Kidney epithelial cell (primary cell): ENCODE measurements at places on chromosomes 5 and 9.

DNA sequence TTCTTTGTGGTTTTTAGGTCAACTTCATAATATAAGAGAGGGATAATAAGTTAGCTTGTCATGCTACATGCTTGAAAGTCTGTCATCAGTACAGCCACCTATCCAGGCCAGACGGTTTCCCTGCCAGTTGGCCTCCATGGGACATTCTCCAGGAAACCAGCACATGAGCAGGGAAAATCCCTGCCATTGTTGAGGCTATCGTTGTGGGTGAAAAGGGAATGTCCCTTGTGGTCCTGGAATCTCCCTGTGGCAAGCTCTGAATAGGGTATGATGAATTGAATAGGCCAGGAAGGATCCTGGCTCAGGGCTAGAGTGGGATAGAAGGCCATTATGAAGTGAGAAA, 12.3 kb downstream of the F2RL1 start:
- DNase-seq = peak; percentile 75

DNA sequence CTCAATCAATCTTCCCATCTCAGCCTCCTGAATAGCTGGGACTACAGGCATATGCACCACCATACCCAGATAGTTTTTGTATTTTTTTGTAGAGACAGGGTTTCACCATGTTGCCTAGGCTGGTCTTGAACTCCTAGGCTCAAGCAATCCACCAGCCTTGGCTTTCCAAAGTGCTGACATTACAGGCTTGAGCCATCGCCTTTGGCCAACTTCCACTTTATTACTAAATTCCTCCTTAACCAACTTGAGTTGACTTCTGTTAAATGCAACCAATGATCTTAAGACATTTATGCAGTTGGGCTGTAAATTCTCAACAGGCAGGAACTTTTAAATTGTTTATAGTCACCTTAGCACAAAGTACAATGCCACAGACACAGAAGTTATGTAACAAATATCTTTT, 2.8 kb downstream of the LARS1 start:
- no peak for DNase-seq

DNA sequence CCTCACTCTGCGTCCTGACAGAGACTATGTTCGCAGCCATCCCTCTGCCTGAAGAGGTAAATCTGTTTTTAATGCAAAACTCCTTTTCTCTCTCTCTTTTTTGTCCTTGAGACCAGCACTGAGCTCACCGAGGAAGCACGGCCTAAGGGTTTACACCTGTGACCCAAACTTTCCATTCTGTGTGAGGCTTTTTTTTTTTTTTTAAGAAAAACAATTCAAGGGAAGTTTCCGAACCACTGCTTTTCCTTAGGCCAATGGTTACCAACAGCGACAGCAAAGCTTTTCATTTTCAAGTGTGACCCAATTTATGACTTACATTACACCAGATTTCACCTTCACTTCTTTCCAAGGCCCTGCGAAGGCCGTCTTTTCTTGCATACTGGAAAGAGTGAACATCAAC, 205.9 kb downstream of the EFNA5 start:
- no peak for DNase-seq

DNA sequence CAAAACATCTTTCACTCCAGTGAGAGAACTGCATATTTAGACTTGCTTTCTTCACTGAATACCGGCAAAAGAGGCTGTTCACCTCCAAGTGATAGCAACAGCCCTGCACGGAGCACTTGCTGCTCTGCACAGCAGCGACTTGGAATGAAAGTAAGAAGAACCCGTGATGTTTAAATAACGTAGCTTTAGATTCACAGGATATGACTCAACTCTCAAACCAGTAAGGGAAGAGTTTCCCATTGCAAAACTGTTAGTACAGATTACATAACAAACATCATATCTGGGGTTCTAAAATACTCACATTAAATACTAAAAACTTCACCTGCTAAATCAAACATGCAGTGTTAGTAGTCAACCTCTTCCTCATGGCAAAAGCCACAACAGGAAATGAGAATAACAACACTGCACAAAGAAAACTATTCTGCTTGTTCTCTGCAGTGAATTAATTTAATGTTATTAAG, 203.4 kb downstream of the MCTP1 start:
- DNase-seq = peak; percentile 79

DNA sequence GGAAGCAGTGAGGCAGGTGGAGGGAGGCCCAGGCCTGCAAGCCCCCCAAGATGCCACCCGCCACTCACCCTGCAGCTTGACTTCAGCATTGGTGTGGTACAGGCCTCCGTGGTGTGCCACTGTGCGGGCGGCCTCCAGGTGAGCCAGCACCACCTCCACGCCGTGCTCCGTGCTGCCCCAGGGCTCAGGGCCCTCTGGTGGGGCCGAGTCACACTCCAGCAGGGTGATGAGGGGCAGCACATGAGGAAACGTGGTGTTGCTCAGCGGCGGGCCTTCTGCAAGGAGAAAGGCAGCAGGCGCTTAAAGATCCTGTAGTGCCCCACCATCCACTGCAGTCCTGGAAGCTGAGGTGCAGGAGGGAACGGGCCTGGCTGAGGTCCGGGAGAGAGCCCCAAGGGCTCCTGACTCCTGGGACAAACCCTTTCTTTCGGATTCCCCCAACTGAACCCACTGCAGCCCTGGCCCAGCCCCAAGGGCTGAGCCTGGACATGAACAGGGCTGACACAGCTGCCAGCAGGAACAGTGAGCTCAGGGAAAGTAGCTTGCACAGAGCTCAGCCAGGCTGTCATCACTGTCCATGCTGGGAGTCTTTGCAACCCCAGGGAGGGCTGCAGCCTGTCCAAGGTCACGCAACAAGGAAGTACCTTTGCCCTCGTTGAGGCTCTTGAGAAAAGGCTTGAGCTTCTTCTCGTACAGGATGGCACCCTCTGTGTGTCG, 4.7 kb upstream of the TOR2A start:
- no peak for DNase-seq

GRCh38 chr5:66854416-66854815, 258.2 kb downstream of the MAST4 start:
- DNase-seq = no peak

DNA sequence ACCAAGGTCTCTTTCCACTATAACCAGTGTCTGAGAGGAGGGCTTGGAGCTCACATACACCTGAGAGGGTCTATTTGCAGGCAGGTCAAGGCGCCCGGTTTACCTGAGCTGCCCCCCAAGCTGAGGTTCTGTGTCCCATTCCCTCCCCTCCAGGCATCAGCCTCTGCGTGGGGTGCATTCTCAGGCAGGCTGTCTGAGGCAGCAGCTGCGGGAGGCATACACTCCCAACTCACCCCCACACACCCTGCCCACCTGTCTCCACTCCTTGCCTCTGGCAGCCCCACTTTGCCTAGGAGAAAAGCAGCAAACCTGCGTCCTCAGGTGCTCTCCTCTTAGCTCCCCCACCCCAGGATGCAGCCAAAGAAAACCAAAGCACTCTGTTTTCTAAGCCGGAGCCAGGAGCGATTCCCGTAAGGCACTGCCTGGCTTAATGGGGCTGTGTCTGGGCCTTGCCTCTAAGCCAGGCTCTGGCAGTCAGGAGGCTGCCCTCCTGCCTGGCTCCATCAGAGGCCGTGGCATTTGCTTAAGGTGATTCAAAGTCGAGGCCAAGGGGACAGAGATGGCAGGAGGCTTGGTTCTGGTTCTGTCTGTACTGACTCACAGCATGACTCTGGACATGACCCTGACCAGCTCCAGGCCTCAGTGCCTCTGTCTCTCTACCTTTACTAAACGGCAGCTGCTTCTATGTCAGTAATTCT, 139.2 kb upstream of the TRIM32 start:
- no peak for DNase-seq

GRCh38 chr5:64619609-64620008, 70.7 kb upstream of the SHISAL2B start:
- DNase-seq = no peak

- no peak for DNase-seq
These were observed 82.3 kb downstream of the PTCD2 start for GRCh38 chr5:72402381-72402890.

DNA sequence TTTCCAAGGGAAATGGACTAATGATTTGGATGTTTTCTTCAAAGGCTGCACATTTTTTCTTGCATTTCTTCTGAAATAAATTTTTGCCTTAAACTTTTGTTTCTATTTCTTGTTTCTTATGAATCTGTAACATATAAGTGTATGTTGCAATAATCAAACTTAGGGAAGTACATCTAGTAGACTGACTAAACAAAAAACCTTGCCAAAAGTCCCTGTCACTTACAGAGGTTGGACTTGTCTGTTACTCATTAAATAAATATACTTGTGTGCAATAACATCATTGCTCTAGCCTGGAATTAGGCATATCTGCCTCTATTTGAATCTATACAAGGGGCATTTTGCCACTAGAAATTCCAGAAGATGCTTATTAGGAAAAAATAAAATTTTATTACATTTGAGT, 56.6 kb downstream of the C6 start:
- DNase-seq = no peak

DNA sequence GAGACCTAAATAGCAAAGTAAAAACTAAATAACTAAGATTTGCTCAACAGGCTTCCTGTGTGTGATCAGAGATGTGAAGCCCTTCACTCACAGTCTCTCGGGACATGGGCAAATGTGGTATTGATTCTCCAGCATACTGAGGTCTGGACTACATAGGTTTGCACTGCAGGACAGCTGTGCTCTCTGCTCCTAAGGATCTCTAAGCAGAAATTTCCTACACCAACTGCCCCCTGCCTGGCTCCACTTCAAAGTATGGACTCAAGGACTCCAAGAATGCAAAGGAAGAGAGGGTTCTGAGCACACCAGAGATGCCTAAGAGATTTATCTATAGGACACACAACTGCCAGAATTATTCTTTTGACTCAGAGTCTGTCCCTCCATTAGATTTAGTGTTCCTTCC, 487.2 kb downstream of the SEMA5A start:
- DNase-seq = no peak

- no peak for DNase-seq
These were observed 180.0 kb downstream of the FGF18 start for GRCh38 chr5:171599411-171599810.

DNA sequence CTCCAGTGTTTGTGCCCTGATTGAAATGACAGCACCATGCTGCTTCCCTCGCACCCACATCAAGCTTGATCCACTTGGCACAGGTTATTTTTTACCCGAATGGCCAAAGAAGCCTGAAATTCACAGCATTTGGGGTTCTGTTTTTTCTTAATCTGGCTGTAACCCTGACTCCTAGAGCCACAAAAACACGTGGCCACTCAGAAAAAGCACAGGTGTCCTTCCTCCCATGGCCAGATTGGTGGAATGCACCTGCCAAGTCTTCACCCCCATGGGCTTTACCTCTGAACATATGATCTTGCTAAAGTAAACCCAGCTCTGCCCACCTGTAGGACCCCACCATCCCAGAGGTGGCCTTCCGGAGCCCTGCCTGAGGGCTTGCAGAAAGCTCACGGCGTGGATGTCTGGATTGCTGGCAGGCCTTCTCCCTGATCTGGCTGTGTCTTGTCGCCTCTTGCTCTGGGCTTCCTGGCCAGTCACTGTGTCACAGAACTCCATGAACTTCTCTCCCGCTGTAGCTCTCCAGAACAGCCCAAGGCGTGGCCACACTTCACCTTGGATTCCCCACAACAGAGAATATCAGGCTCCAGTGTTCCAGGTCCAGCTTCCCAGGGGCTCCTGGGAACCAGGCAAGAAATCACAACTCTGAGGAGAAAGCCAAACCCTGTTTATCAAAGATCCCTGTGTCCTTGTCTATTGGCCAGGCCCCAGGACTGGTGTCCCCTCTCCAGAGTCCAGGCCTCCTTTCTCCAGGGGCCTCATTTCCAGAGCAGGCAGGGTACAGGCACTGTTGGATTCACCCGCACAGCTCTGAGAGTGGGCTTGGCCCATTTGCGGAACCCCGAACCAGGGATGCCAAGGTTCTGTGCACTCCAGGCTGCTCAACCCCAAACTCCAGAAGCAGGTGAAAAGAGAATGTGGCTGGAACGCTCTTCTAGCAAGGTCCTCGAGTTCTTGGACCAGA, 272.5 kb downstream of the SYK start:
- no peak for DNase-seq

DNA sequence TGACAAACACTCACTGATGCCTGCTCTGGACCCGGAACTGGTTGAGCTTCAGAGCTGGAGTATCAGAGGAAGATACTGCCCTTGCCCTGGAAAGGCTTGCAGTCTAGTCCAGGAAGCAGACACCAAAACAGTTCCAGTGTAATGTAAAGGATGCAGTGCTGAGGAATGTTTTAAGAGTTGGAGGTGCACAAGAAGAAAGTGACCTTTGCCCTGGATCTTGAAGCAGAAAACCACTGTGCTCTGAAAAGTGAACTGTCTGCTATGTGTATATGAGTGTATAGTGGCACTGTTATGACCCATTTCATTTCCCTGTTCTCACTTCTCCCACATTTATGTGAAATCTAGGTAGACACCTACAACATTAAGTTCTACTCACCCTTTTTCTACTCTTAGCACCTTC, 2.1 kb downstream of the ZNF346 start:
- no peak for DNase-seq

GRCh38 chr5:39224196-39224761, 4.9 kb upstream of the FYB1 start:
- DNase-seq = no peak

- DNase-seq = no peak
These were observed 20.8 kb upstream of the CERCAM start for GRCh38 chr9:128399861-128400260.

DNA sequence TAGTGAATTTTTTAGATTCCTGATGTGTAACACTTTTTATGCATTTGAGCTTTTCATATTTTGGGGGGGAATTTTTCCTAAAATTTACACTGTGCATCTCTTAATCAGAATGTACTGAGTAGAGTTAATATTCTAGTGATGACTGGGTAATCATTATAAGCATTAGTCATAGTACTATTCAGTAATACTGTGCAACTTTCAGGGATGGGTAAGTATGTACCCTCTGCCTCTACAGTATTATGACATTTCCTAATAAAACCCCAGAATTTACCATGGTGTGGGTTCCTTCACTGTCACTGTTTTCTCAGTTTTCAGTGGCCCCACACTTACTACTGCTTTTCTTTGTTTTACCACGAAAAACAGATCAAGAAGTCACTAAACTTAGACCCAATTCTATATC, 2.8 kb upstream of the CMYA5 start:
- no peak for DNase-seq

GRCh38 chr5:172770374-172770674, 671 bp downstream of the DUSP1 start:
- no peak for DNase-seq

- no peak for DNase-seq
These were observed 2.4 kb downstream of the POLR3G start for GRCh38 chr5:90477073-90477472.

GRCh38 chr5:61953913-61954312, 352.1 kb upstream of the KIF2A start:
- no peak for DNase-seq

DNA sequence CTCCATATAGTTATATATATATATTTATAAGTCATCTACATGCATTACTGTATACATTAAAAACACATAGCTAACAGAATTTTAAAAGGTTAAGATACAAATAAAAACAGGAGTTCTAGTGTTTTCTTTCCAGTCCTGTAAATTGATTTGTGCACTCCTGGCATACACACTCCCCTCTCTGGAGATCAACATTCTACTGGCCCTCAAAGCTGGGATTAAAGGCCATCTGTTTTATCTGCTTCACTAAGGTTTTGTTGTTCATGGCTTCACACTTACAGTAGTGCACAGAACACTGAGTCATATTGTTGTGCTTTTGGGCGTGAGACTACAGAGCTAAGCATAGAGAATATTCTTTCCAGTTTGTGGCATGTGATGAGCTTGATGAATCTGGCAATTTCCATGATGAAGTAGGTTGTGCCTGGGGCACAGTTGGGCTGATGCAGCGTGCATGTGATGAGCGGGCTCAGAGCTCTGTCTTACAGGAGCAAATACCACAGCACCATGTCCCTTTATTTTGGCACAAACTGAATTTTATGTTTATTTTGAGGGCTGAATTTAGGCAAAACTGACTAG, 98.2 kb downstream of the TAF11L14 start:
- no peak for DNase-seq

GRCh38 chr9:136552117-136552703, 6.4 kb upstream of the NOTCH1 start:
- no peak for DNase-seq
